ENCODE measurements at places on chromosomes 1 and 21. TPM values are rescaled to one million over a fixed set of nuclear protein-coding genes. Genes with fewer than 3 reads are reported as not detected.

Gene C1orf87
- 0.38 TPM for total RNA-seq

GRCh38 chr1:18278946-18279345 lies 171.3 kb downstream of the IGSF21 start:
- H3K36me3 ChIP-seq: no peaks in the 10 kb centered on the region
- no peak overlapping the region for H3K4me3 ChIP-seq
- DNase-seq: no peak
- no peaks in the 10 kb centered on the region for H3K4me1 ChIP-seq
- H3K27me3 ChIP-seq: no peaks in the 10 kb centered on the region

DNA sequence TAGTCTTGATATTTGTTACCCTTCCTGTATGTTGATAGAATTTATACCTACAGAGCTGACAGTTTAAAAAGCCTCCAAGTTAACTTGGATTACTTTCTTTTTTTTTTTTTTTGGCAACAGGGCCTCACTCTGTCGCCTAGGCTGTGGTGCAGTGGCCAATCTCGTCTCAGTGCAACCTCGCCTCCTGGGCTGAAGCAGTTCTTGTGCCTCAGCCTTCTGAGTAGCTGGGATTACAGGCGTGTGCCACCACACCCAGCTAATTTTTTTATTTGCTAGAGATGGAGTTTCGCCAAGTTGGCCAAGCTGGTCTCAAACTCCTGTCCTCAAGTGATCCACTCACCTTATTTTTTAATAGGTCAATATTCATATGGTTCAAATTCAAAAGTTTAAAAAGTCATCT lies 32.7 kb downstream of the WDTC1 start:
- DNase-seq: no peak
- H3K27ac ChIP-seq: no peak overlapping the region
- no peak overlapping the region for H3K4me3 ChIP-seq
- H3K27me3 ChIP-seq: no peaks in the 10 kb centered on the region
- no peaks in the 10 kb centered on the region for H3K4me1 ChIP-seq

- no peak overlapping the region for H3K27ac ChIP-seq
- no peak overlapping the region for H3K4me3 ChIP-seq
- no peaks in the 10 kb centered on the region for H3K36me3 ChIP-seq
- H3K4me1 ChIP-seq: peaks cover 2% of the 10 kb centered on the region
- no peak for DNase-seq
These were observed 1.3 kb upstream of the LIN28A start for GRCh38 chr1:26409191-26409807.

DNA sequence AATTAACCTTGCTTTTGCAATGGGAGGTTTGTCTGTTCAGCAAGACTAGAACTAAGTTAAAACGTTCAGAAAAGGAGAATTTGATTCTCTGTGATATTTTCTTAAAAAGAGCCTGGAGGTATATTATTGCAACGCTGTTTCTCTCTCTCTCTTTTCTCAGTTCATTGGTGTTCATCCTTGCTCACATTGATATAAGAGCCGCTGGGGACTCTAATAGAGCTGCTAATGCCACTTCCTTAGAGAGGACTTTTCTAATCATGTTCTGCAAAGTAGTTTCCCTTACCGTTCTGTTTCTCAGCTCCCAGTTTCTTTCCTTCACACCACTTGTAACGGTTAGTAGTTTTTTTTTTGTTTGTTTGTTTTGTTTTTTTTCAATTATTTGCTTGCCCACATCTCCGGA lies 203.8 kb downstream of the RWDD3 start:
- no peak for DNase-seq
- no peaks in the 10 kb centered on the region for H3K27me3 ChIP-seq
- no peak overlapping the region for H3K27ac ChIP-seq
- no peak overlapping the region for H3K4me3 ChIP-seq
- H3K36me3 ChIP-seq: no peaks in the 10 kb centered on the region

DNA sequence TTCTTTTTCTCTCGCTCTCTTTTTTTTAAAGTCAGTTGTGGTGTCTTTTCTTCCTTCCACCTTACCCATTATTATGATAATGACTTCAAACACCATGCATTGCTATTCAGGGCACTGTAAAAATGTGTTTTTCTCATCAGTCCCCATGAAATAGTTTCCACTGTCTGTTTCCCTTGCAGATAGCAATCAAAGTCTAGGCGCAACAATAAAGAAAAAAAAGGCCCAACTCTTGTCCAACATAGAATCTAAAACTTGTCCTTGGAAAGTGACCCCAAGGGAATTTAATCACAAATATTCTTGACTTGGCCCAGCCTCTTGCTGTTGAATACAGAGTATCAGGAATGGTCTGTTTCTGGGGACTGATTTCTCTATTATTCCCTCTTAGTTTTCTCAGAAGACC lies 382.5 kb downstream of the PLPP3 start:
- no peaks in the 10 kb centered on the region for H3K27me3 ChIP-seq
- H3K27ac ChIP-seq: no peak overlapping the region
- no peaks in the 10 kb centered on the region for H3K4me1 ChIP-seq
- DNase-seq: no peak
- H3K36me3 ChIP-seq: no peaks in the 10 kb centered on the region
- H3K4me3 ChIP-seq: no peak overlapping the region

GRCh38 chr1:232951180-232951579 lies 769 bp downstream of the NTPCR start:
- H3K4me3 ChIP-seq: peak overlapping the region; percentile 80
- peak; percentile 59 for DNase-seq
- no peaks in the 10 kb centered on the region for H3K27me3 ChIP-seq
- peaks cover 10% of the 10 kb centered on the region for H3K4me1 ChIP-seq
- no peak overlapping the region for H3K27ac ChIP-seq

GRCh38 chr21:31042080-31042464 lies 3.8 kb upstream of the KRTAP19-8 start:
- DNase-seq: no peak
- no peak overlapping the region for H3K27ac ChIP-seq
- no peak overlapping the region for H3K4me3 ChIP-seq
- no peaks in the 10 kb centered on the region for H3K27me3 ChIP-seq
- H3K36me3 ChIP-seq: no peaks in the 10 kb centered on the region

DNA sequence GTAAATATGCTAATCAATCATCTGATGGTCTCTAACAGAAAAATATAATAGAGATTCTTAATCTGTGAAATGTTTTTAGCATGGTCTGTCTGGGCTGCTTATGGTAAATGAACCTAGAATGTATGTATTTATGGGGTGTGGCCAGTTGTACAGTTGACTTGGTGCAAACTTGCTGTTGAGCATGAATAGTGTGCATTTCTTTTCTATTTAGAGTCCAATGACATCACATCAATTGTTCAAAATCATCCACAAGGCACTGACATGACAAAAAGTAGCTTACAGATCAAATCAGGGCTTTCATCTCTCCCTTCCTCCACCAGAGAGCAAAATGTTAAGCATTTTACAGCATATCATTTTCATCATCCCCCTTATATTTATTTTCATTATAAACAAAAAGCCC lies 1010.3 kb downstream of the KCNT2 start:
- H3K4me1 ChIP-seq: no peaks in the 10 kb centered on the region
- H3K27me3 ChIP-seq: no peaks in the 10 kb centered on the region
- no peaks in the 10 kb centered on the region for H3K36me3 ChIP-seq
- H3K4me3 ChIP-seq: no peak overlapping the region

GRCh38 chr1:117009132-117009531 lies 7.6 kb downstream of the CD101 start:
- no peak overlapping the region for H3K4me3 ChIP-seq
- H3K36me3 ChIP-seq: no peaks in the 10 kb centered on the region
- no peaks in the 10 kb centered on the region for H3K27me3 ChIP-seq
- DNase-seq: no peak
- H3K27ac ChIP-seq: no peak overlapping the region

Gene PDC
- not detected for total RNA-seq

Gene DNASE2B
- not detected for total RNA-seq

Gene CALML6
- total RNA-seq: 0.13 TPM

Gene EFNA3
- total RNA-seq: 1.7 TPM

- DNase-seq: no peak
- H3K36me3 ChIP-seq: no peaks in the 10 kb centered on the region
- H3K4me3 ChIP-seq: no peak overlapping the region
- H3K27ac ChIP-seq: no peak overlapping the region
These were observed 1.9 kb downstream of the JAM2 start for GRCh38 chr21:25640943-25641292.

DNA sequence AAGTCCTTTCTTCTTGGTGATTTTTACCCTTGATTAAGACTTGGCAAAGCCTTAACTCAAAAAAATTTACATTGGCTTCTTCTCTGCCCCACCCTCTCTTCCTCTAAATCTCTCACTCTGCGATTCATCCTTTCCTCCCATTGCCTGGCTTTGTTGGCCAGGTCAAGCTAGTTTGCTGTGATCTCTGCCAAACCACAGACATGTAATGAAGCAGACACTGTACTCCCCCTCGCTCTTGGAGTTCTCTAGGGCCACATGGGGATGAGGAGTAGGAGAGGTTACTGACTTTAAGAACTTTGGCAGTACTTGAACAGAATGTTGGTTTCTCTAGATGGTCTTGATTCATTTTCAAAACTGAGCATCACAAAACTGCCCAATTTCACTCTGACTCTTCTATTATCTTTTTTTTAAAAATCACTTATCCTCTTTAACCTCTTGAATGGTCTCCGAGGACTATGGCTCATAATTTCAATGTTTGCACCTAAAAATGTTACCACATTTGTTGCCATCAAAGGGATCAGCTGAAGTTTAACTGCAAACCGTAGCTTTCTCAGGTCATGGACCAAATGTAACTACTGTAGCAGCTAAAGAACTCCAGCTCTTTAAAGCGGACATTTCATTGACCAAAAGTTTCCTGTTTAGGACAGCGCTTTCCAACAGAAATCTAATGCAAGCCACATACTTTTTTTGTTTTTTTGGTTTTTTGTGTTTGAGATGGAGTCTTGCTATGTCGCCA lies 62.7 kb upstream of the IPO9 start:
- H3K27ac ChIP-seq: no peak overlapping the region
- H3K27me3 ChIP-seq: no peaks in the 10 kb centered on the region
- no peaks in the 10 kb centered on the region for H3K4me1 ChIP-seq

- no peak overlapping the region for H3K27ac ChIP-seq
- no peaks in the 10 kb centered on the region for H3K36me3 ChIP-seq
- H3K4me3 ChIP-seq: no peak overlapping the region
- H3K4me1 ChIP-seq: no peaks in the 10 kb centered on the region
- no peak for DNase-seq
These were observed 104.2 kb upstream of the BARHL2 start for GRCh38 chr1:90821152-90821787.

Gene CATSPERE
- 2.5 TPM for total RNA-seq

GRCh38 chr1:178399177-178399728 lies 97.5 kb downstream of the CLEC20A start:
- no peak for DNase-seq
- no peak overlapping the region for H3K27ac ChIP-seq
- H3K36me3 ChIP-seq: no peaks in the 10 kb centered on the region
- no peaks in the 10 kb centered on the region for H3K4me1 ChIP-seq

- H3K4me3 ChIP-seq: peak overlapping the region; percentile 72
- no peaks in the 10 kb centered on the region for H3K36me3 ChIP-seq
- DNase-seq: no peak
- no peaks in the 10 kb centered on the region for H3K4me1 ChIP-seq
These were observed 1.6 kb downstream of the AGO4 start for GRCh38 chr1:35809114-35810095.

GRCh38 chr21:15441992-15442391 lies 287.8 kb upstream of the USP25 start:
- H3K27me3 ChIP-seq: no peaks in the 10 kb centered on the region
- no peak for DNase-seq
- H3K4me3 ChIP-seq: no peak overlapping the region

DNA sequence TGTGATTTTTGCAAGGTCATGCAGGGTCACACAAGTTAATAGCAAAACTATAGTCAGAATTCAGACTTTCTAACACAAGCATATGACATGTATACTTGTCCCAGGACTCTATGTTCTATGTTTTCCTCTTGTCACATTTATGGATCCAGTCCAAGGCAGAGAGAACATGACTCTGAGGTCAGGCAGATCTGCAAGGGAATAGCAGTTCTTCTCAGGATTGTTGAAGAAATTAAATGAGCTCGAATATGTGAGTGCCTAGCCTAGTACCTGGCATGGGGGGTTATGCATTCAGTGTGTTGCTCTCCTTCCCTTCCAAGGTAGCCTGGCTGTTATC lies 9.5 kb upstream of the RPTN start:
- peaks cover 5% of the 10 kb centered on the region for H3K4me1 ChIP-seq
- no peak overlapping the region for H3K27ac ChIP-seq
- DNase-seq: no peak
- no peaks in the 10 kb centered on the region for H3K36me3 ChIP-seq
- no peak overlapping the region for H3K4me3 ChIP-seq
- H3K27me3 ChIP-seq: no peaks in the 10 kb centered on the region

DNA sequence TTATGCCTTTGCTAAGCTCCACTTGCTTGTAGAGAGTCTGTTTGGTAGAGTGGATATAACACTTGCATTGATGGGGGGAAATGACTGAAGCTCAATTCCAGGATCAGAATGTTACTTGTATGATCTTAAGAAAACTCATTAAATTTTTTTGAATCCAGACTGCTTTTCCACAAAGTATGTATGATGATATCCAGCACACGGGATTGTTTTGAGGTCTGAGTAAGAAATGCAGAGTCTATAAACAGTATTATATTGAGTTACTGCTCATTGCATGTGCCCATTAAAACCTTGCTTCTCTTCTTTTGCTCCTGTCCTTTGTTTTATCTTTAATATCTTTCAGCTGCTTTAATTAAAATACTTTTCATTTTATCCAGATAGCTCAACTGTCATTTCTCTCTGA lies 570.4 kb upstream of the ZRANB2 start:
- H3K27me3 ChIP-seq: no peaks in the 10 kb centered on the region
- no peaks in the 10 kb centered on the region for H3K36me3 ChIP-seq
- no peak for DNase-seq
- H3K4me3 ChIP-seq: no peak overlapping the region
- no peaks in the 10 kb centered on the region for H3K4me1 ChIP-seq
- H3K27ac ChIP-seq: no peak overlapping the region

Gene RNASEL
- 12.1 TPM for total RNA-seq

DNA sequence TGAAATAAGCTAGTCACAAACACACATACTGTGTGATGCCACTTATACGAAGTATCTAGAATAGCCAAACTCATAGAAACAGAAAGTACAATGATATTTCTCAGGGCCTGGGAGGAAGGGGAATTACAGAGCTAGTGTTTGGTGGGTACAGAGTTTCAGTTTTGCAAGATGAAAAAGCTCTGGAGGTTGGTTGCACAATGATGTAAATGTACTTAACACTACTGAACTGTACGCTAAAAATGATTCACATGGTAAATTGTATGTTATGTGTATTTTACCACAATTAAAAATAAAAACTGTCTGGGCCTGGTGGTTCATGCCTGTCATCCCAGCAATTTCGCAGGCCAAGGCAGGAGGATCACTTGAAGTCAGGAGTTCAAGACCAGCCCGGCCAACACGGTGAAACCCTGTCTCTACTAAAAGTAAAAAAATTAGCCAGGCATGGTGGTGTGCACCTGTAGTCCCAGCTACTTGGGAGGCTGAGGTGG lies 15.3 kb upstream of the FHAD1 start:
- H3K4me3 ChIP-seq: no peak overlapping the region
- no peaks in the 10 kb centered on the region for H3K27me3 ChIP-seq
- no peak for DNase-seq
- no peak overlapping the region for H3K27ac ChIP-seq
- H3K4me1 ChIP-seq: peaks cover 5% of the 10 kb centered on the region

- no peaks in the 10 kb centered on the region for H3K36me3 ChIP-seq
- DNase-seq: no peak
- H3K4me3 ChIP-seq: no peak overlapping the region
- no peaks in the 10 kb centered on the region for H3K27me3 ChIP-seq
- H3K27ac ChIP-seq: no peak overlapping the region
These were observed 21.3 kb upstream of the IL10 start for GRCh38 chr1:206793620-206794019.
